ENCODE measurements at places on chromosomes 5 and 9. TPM values are rescaled to one million over a fixed set of nuclear protein-coding genes. Genes with fewer than 3 reads are reported as not detected.

Gene CA9
- 31.7 TPM for total RNA-seq

Gene GMCL2
- total RNA-seq: not detected

Gene BARHL1
- not detected for total RNA-seq

Gene INSL6
- total RNA-seq: not detected

Gene ERBIN
- 40.0 TPM for total RNA-seq

Gene EPB41L4B
- total RNA-seq: 0.77 TPM

Gene ANKH
- 101 TPM for total RNA-seq

Gene GPBP1
- 123 TPM for total RNA-seq

DNA sequence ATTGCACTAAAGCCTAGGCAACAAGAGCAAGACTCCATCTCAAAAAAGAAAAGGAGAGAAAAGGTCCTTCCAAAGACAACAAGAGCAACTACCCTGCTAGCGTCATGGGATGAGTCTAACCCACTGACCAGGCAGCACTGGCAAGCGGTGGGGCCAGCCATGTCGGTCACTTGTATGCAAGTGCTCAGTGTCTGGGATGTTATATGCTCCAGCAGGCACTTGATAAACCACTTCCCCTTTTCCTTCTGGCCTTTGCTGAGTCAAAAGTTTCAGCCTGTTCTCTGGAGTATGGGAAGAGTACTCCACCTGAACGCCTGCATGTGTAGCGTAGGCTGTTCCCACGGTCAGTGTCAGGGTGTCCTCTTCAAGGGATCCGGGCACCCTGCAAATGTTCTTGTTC, 9.2 kb upstream of the MXD3 start:
- ATAC-seq: no peak

GRCh38 chr5:141373673-141374317, at the start of gene PCDHGA6:
Gene PCDHGA6, plus strand, starts transcription at chr5:141373891. Its CDS starts 193 bp downstream, at chr5:141374084.
- ATAC-seq: no peak

DNA sequence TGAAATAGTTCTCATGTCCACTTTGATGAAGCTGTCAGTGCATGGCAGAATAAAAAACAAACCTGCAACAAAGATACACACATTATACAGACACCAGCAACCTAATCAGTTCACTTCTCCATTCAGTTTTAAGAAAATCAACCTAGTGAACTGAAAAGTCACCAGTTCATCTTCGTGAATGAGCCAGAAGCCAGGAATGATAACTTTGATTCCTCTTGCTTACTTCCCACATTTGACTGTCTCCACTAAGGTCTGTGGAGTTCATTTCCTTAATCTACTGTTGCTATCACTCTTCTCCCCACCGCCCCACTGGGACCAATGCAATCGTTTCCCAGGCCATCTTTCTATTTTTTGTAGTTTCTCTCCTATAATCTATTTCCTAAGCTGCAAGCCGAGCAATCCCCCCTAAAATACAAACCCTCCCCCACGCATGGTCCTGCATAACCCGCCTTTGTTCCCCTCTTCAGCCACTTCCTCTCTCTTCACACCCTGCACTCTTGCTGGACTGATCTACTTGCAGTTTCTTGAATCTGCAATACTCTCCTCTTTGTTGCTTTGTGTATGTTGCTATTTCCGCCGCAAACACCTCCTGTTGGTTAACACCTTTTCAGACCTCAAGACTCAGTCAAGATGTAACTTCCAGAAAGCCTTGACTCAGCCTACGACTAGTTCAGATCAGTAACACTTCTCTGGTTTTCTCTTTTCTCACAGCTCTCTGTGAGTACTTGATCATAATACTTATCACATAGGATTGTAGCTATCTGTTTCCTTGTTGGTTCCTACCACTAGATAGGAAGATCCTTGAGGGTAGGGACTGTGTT, 16.6 kb downstream of the STOM start:
- peak; percentile 95 for ATAC-seq

GRCh38 chr9:107100591-107100990, 182.5 kb upstream of the RAD23B start:
- no peak for ATAC-seq

GRCh38 chr9:134136118-134136995, 475 bp downstream of the WDR5 start:
- ATAC-seq: peak; percentile 23

DNA sequence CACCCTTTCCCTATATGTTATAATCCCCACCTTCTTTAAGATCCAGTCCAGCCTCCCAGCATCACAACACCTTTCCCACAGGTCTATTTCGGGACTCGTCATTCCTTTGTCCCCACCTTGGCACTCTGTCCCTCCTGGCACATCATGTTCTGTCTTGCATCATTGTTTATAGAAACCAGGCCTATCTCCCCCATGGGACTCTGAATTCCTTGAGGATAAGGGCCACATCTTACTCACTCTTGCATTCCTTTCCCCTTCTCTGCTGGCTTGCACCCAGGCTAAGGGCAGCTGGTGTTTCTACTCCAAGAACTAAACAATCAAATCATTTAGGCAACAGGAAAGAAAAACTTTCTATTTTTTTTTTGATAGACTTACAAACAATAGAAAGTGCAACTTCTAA, 205.7 kb downstream of the AGTPBP1 start:
- no peak for ATAC-seq

DNA sequence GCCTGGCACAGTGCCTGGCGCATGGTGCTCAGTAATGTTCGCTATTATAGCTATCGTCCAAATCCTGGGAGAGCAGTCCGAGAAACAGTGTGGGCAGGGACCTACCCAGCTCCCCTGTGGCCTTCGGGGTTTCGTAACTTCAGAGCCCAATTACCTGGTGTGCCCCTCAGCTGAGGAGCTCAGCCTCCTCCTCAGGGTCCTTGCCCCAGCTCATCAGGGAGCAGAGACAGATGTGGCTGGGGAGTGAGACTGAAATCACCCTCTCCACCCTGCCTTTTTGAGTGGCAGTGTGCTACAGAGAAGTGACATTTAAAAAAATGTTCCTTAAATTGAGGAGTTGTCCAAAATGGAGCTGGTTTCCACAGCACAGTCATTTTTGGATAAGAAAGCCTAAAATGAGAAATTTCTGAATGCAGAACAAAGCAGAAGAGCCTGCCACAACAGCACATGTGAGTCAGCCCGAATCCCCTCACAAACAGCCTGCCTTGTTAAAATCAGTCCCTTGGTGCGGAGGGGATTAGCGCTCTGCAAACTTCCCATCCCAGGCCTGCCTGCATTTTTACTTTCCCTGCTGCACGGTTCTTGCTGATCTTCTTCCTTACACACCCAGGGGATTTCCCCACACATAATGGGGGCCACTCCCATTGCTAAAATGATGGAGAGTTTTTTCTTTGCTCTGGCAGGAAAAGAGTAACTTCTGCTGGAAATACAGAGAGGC, 78.1 kb upstream of the PITX1 start:
- ATAC-seq: no peak

DNA sequence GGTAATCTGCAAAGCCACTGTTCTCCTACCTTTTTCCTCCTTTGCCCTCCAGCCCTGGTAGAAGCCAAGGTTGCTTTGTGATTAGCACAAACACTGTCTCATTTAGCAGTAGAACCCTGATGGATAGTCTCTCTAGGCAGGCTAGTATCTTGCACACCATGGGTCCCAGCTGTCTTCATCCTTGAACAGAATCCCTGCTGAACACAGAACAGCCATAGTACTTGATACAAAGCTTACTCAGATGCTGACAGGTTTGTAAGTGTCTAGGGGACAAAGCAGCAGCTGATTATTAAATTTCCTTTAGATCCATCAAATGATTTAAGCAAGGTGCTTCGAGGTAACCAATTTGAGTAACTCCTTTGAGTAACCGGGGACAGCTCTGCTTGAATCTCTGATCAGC, 163.7 kb upstream of the PPP1R2B start:
- no peak for ATAC-seq

DNA sequence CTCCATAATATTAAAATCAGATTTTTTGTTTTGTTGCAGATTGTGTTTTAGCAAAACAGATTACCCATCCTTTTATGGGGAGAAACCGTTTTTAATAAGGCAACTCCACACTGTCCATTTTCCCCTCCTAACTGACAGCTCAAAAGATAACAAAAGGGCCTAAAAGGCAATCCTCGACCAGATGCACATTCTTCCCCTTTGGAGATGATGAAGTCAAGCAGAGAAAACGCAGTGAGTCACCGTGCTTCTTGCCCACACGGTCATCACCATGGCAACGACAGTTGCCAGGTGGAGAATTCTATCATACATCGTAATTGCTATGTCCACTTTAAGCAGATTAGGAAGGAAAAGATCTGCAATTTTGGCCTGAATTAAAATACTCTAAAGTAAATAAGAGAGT, 96.4 kb downstream of the DIRAS2 start:
- no peak for ATAC-seq

- ATAC-seq: no peak
Measured at GRCh38 chr5:31931874-31932273, 242.2 kb downstream of the GOLPH3 start.

DNA sequence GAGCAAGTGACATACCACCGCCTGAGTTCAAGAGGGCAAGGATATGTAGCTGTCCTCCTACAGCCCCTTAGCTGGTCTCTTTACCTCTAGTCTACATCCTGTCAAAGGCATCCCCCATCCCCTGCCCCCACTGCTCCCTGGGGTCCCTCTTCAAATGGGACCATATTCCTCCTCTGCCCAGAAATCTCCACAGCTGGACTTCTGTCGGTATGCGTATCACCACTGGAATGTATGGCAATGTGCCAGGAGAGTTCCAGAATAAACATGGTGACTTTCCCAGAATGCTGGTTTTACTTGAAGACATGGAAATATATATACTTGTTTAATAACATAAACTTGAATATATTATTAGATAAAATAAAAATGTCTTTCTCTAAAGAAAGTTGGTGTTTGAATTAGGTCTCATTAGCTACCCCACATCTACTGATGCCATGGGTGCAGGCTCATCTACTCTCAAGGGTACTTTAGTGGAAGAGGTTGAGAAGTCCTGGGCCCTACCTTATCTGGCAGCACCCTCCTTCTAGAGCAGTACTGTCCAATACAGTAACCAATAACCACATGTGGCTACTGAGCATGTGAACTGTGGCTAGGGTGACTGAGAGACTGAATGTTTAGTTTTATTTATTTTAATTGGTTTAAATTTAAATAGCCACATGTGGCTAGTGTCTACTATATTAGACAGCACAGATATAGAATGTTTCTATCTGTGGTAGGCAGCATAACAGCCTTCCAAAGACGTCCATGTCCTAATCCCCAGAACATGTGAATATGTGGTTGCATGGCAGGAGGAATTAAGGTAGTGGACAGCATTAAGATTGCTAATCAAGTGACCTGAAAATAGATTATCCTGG, 181.7 kb upstream of the SLC30A5 start:
- no peak for ATAC-seq

- ATAC-seq: no peak
Measured at GRCh38 chr9:128719919-128720605, 3.9 kb downstream of the ZDHHC12 start.

GRCh38 chr9:114058688-114059046, 19.4 kb downstream of the AMBP start:
- ATAC-seq: no peak

- no peak for ATAC-seq
Measured at GRCh38 chr5:161414896-161415295, 131.6 kb downstream of the GABRB2 start.

- no peak for ATAC-seq
Measured at GRCh38 chr5:67516948-67517565, 320.5 kb upstream of the CD180 start.

DNA sequence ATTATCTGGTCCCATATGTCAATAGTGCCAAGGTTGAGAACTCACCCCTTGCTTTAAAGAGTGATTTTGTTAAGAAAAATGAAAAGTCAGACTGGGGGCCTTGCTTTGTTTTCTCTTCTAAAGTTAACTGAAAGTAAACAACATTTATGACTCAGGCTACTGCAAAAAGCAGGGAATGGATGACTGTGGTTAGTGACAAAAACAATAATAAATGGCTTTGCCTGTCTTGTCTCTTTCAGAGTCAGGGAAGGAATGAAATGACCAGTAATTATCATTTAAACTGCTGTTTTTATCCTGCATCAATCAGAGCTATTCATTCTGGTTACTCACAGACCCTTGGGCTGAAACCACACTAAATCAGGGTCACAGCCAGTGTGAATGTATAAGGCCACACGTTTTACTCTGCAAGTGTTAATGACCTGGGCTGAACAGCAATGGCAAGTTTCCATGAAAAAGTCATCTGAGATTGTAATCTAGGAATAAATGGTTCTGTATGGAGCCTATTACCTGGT, 112.2 kb downstream of the ZNF608 start:
- ATAC-seq: no peak

DNA sequence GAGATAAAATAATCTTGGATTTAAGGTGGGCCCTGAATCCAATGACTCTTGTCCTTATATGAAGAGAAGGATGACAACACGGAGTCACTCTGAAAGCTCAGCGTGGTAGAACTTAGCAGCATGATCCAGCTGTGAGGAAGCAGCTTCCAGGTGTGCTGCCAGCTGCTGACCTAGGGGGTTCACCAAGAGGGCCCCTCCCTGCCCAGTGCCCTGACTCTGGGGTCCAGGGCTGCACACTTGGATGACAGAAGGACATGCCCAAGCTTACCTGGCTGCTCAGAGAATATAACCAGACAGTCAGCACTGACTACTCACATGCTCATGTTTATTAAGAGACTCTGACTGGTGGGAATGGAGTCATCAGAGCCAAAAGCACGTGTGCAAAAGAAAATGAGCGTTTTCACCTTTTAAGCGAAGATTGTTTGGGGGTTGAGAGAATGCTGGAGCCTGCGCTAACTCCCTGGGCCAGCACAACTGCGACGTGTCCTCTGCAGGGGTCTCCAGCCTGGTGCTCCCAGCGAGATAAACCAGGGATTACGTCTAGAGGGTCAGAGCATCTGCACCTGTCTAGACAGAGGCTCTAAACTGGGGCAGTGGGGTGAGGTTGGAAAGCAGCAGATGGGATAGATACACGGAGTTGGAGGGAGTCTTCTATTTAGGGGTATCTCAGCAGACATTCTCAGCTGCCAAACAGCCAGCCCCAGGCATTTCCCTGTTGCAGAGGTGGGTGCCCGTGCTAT, 41.3 kb downstream of the ROPN1L start:
- no peak for ATAC-seq

DNA sequence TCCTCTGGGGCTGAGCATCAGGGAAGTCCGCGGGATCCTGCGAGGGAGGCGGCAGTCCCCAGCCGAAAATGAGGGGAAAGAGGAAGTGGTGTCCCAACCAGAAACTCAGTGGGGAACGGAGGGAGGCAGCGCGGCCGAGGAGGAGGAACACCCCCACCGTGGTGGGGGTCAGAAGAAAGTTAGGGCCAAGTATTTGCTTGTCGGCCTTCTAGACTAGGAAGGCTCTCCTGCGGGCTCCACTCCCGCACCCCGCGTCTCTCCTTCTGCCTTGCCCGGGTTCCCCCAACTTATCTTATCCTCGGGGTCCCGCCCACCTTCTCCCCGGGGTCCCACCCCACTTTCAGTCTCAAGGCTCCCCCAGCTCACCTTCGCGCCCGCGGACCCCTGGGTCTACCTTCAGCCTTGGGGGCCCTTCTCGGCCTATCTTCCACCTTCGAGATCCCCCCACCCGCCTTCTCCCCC, 557 bp upstream of the PHF2 start:
- peak; percentile 42 for ATAC-seq

DNA sequence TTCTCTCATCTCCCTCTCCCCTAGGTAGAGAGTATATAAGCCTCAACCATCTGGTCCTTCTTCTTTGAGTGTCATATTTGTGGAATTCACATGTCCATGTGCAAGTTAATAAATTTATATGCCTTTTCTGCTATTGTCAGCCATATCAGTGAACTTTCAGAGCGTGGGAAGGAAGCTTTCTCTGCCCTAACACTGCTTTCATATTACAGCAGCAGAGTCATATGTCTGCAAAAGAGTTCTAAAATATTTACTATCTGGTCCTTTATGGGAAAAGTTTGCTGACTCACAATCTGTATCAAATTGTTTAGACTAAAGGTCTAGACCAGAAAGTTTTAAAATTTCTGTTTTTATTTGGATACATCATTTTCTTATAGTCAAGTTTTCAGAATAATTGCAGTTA, 669.0 kb downstream of the LRRC70 start:
- no peak for ATAC-seq
